ENCODE measurements at places on chromosomes 1 and 21.

GRCh38 chr1:206985162-206985749, 15.0 kb upstream of the FCAMR start:
- DNase-seq: no peak

DNA sequence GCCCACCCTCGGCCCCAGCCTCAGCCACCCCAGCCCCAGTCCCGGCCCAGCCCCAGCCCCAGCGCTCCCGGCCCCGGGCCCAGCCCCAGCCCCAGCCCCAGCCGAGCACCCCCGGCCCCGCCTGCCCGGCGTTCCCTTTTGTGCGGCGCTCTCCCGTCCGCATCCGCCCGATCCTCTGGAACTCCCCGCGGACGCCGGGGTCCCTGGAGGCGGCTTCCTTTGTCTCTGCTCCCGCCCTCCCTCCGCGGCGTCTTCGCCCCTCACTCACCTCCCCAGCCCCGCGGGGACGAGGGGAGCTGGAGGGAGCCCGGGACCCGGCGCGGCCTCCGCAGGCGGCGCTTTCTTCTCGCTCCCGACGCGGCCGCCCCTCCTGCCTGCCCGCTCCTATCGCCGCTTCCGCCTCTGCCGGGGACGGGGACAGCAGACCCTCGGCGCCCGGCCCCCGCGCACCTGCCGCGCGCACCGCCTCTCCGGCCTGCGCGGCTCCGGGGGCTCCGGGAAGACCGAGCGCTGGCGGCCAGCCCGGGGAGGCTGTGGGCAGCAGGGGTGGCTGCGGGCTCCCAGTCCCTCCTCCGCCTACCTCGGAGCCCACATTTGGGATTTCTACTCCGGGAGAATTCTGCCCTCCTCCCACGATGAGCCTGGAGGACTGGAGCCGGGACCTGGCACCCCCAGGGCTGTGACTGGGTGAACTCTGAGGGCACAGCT, 14.0 kb downstream of the AGRN start:
- DNase-seq: no peak

GRCh38 chr1:54597455-54598030, 25.8 kb downstream of the FAM151A start:
- DNase-seq: no peak

- no peak for DNase-seq
Measured at GRCh38 chr1:16975838-16976237, 4.6 kb downstream of the MFAP2 start.

GRCh38 chr1:238752327-238752726, 634.0 kb upstream of the CHRM3 start:
- DNase-seq: no peak
